T-helper 1 cell (primary cell): ENCODE measurements at places on chromosomes 7 and 10.

- DNase-seq: no peak
Measured at GRCh38 chr10:29228562-29228961, 60.3 kb upstream of the LYZL1 start.

DNA sequence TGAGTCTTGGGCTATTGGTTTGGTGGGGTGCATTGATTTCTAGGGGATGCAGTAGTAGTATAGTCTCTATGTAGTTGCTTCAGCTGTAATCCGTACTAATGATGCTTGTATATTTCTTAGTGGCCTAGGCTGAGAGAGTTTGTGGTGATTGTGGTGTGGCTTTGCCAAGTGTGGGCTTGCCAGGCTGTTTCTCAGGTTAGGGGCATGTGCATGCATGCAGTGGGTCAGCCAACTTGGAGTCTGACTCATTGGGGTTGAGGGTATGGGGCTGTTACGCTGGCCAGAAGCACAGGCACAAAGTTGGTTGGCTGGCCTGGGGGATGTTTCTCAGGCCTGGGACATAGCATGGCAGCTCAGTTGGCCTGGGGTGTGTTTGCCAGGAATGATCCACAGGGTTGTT is 25.7 kb upstream of the PLA2G12B start:
- DNase-seq: no peak

DNA sequence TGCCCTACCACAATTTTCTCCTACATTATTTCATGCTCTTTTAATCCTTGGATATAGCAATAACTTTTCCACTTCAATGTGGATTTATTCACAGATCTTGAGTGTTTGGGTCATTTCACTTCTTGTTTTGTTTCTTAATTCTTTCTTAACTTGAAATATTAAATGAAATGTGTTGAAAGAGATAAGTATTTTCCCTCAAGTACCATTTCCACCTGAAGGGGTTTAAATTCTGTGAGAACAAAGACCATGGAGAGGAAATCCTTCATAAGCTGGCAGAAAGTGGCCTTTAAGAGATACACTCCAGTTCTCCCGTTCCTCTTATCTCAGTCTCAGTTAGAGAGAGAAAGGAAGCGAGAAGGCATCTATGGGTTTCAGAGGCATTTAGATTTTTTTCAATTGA is 14.1 kb upstream of the DLD start:
- no peak for DNase-seq

GRCh38 chr10:83023662-83024061 is 1115.6 kb upstream of the GHITM start:
- no peak for DNase-seq

- no peak for DNase-seq
Measured at GRCh38 chr7:134307320-134307719, 9.4 kb downstream of the SLC35B4 start.

- DNase-seq: no peak
Measured at GRCh38 chr10:111079781-111080180, 3.0 kb downstream of the ADRA2A start.

- DNase-seq: no peak
Measured at GRCh38 chr7:154200241-154200640, 148.0 kb downstream of the DPP6 start.

DNA sequence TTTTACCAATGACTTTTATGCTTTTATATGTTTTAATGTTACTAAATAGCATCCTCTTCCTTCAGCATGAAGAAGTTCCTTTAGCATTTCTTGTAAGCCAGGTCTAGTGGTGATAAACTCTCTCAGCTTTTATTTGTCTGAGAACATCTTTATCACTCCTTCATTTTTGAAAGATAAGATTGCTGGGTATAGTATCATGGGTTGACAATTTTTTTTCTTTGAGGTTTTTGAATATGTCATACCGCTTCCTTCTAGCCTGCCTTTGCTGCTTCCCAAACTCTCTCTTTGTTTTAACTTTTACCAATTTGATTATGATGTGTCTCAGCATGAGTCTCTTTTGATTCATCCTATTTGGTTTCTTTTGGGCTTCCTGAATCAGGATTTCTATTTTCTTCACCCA is 108.2 kb upstream of the KAT6B start:
- no peak for DNase-seq

GRCh38 chr7:115953592-115954255 is 76.8 kb downstream of the TFEC start:
- no peak for DNase-seq

- DNase-seq: no peak
Measured at GRCh38 chr10:69361303-69361614, 55.5 kb downstream of the TACR2 start.

- DNase-seq: no peak
Measured at GRCh38 chr7:152202056-152202455, 176.6 kb downstream of the GALNT11 start.

- DNase-seq: no peak
Measured at GRCh38 chr7:132656846-132657776, 80.8 kb upstream of the PLXNA4 start.

- no peak for DNase-seq
Measured at GRCh38 chr10:88254091-88254490, 329.0 kb downstream of the RNLS start.

DNA sequence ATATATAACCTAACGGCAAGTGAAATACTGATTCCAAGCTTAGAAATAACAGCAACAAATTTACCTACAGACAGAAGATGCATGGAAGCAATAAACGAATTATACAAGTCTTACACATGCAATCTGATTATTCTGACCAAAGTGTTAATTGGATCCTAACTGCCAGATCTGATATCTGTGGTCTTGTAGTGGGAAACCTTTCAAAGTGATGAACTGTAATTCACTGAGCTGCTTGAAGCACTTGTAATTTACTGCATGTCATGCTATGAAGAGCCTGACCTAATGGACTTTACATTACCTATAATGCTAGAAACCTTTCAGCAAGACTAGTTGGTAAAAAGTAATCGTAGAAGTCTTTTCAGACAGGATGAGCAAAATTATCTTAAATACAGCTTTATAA is 205.6 kb downstream of the FOXP2 start:
- DNase-seq: no peak

DNA sequence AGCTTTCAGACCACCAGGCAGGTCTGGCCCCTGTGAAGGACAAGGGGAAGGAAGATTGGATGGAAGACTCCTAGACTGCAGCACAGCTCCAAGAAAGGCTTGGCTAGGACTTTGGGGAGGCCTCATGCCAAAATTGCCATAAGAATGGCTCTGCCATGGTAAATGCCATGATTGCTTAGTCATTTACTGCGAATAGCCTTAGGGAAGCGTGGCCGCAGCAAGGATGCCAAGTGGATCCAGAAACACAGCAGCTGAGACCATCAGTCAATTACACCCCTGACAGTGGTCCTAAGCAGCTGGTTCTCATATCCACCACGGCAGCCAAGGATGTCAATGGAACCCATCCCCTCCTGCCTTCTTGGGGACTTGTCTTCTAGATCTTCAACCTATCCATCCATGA is 88.2 kb upstream of the AUTS2 start:
- DNase-seq: no peak

DNA sequence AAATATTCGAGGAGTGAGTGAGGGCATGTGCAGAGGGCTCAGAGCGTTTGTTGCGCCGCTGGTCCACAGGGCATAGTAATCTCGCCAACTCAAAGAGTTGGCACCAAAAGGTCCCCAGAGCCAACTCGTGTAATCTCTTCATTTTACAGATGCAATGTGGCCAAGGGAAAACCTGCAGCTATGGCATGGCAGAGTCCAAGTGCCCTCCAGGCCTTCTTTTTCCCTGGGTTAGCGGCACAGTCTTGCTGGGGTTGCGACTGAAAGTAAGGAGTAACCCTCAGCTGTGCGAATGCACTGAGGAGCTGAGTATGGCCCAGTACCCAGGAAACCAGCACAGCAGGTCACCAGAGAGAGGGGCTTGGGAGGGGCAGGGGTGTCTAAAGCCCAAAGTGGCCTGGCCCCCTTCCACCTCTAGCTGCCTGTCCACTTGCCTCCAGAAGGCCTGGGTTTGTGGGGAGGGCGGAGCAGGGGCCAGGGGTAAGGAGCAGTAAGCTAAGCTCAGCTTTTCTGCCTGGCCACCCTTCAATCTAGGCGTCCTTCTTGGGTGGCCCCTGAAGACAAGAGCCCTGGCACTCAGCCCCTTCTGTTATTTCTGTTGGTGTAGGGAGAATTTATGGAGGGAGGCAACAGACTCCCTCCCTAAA is 3.3 kb upstream of the GAD2 start:
- no peak for DNase-seq

GRCh38 chr10:110784198-110784597 is 87.5 kb upstream of the PDCD4 start:
- DNase-seq: no peak

GRCh38 chr10:10591715-10592341 is 425.8 kb upstream of the CELF2 start:
- DNase-seq: no peak

- DNase-seq: no peak
Measured at GRCh38 chr10:23324351-23324750, 20.2 kb downstream of the C10orf67 start.
